CD4-positive, CD25-positive, alpha-beta regulatory T cell (primary cell): ENCODE measurements at places on chromosomes 7 and 10. TPM values are rescaled to one million over a fixed set of nuclear protein-coding genes. Genes with fewer than 3 reads are reported as not detected.

SCART1 gene
- 0.29 TPM for polyA plus RNA-seq

EBF3 gene
- polyA plus RNA-seq = not detected

CADPS2 gene
- polyA plus RNA-seq = 0.07 TPM

CTAGE15 gene
- polyA plus RNA-seq = not detected

IFIT1B gene
- 0.08 TPM for polyA plus RNA-seq

ABCC2 gene
- 0.36 TPM for polyA plus RNA-seq

HOGA1 gene
- polyA plus RNA-seq = not detected

TMEM130 gene
- not detected for polyA plus RNA-seq

TRIM74 gene
- not detected for polyA plus RNA-seq

ZNF804B gene
- polyA plus RNA-seq = not detected

CALHM3 gene
- not detected for polyA plus RNA-seq

SPDYE2 gene
- polyA plus RNA-seq = 0.66 TPM

FAM241B gene
- 21.2 TPM for polyA plus RNA-seq
